ENCODE measurements at places on chromosomes 7 and 10. TPM values are rescaled to one million over a fixed set of nuclear protein-coding genes. Genes with fewer than 3 reads are reported as not detected.

DNA sequence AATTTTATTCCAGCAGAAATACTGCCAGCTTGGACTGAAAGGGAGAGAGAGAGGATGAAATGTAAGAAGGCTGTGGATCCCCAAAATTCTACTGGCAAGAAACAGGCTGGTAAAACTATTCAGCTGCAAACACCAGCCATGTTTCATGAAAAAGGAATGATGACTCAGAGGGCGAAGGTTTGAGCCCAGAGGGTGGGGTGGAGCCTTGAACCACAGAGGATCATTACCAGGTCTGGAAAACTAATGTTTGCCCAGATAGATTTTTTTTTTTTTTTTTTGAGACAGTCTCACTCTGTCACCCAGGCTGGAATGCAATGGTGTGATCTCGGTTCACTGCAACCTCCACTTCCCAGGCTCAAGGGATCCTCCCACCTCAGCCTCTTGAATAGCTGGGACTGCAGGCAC, 41.7 kb upstream of the NRF1 start:
- no peak for DNase-seq

DNA sequence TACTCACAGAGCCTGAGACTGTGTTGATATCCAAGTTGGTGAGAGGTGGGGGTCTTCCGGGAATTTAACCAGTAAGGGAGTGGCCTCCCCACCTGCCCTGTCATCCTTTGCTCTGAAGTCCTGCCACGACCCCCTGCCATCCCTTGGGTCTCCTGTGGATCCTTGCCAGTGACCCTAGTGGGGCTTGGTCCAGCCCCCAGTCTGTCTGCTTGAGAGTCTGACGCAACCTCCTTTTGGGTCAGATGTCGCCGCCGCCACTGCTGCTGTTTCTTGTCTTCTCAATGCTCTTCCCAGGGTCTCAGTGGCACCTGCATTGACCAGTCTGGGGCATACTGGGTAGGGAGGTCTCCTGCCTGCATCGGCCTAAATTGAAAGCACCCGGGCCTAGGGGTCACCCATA, 28.8 kb downstream of the PAX2 start:
- DNase-seq: no peak

DNA sequence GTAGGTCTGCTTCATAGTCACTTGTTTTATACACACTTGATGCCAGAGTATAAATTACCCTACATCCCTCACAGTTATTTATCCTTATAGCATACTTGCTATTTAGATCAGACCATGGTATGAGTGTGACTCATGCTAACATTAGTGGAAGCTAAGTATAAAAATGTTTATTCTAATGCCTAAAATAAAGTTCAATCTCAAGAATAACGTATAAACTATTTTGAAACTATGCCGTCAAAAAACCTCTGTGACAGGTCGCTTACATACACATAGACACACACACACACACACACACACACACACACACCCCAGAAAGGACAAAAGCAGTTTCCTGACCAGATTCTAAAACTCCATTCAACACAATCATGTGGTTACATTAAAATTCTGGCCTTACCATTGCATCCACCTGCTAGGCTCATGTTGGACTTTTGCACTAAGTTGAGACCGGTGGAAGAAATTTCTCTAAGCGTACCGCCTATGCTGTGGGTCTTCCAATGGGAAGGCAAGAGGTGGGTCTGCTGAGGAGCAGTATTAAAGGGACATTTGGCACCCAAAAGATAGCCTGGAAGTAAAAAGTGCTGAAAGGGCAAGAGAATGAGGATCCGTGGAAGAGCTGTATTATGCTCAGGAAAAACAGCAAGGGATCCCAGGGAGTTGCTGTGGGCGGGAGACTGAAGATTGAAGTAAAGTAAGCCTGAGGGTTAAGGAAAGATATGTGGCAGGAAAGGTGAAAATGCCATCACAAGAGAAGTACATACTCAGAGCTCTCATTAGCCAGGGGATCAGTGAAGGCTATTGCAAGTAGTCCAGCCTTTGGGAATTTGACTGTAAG, 5.0 kb downstream of the FOXP2 start:
- no peak for DNase-seq

GRCh38 chr10:3417096-3417495, 244.5 kb upstream of the PITRM1 start:
- no peak for DNase-seq

The HIF1AN gene
- total RNA-seq: 58.8 TPM

DNA sequence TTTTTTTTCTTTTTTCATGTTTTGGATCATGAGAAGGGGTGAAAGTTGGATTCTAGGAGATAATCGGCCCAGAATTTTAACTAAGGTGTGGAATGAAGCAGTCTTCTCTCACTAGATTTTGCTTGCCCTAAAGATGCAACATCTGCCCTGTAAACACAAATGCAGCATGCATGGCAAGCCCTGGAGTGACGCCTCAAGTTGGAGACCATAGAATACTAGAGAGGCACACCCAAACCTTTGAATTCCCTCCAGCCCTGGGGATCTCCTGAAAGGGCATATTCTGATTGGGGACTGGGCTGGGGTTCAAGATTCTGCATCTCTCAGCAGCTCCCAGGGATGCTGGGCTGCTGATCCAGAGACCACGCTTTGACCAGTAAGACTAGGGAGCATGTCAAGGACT, 127.7 kb upstream of the PRR15 start:
- no peak for DNase-seq

DNA sequence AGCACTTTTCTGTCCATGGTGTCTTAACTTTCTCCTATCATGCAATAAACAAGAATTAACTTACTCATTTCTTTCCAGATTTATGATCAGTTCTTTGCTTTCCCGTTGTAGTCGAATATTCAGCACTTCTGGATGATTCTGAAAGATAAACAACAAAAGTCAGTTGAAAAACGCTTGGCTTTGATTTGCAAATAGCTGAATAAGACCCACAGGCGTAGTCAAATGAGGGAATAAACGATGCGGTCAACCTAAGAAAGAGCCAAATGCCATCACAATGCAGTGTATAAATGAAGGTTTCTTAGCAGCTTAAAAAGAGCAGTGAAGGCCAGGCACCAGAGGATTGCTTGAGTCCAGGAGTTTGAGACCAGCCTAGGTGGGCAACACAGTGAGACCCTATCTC, 109.4 kb downstream of the ADAM12 start:
- DNase-seq: no peak

The EIF4EBP2 gene
- 122 TPM for total RNA-seq

GRCh38 chr10:71532878-71533277, 136.2 kb downstream of the CDH23 start:
- DNase-seq: no peak

GRCh38 chr10:124592101-124592500, 130.5 kb downstream of the LHPP start:
- DNase-seq: no peak

The ARL5B gene
- 44.8 TPM for total RNA-seq

- DNase-seq: no peak
Measured at GRCh38 chr7:136045992-136046391, 68.8 kb upstream of the MTPN start.

DNA sequence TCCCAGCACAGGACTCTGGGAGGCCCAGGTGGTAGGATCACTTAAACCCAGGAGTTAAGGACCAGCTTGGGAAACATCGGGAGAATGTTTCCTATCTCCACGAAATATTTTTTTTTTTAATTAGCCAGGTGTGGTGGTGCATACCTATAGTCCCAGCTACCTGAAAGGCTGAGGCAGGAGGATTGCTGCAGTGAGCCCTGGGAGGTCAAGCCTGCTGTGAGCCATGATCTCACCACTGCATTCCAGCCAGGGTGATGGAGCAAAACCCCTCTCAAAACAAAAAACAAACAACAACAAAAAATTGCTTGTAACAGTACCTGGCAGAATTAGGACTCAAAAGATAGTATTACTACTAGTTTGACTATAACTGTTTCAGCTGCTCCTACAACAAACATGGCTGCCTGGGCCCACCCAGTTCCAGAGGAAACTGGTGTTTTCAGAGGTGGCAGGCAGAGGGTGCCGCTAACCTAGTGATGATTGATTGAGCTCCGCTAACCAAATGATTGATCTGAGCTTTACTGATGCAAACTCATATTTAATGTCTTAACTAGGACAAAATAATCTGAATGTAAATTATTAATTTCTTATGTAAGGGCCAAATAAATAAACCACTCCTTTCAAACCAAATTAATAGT, 57.0 kb downstream of the AP3M1 start:
- no peak for DNase-seq

DNA sequence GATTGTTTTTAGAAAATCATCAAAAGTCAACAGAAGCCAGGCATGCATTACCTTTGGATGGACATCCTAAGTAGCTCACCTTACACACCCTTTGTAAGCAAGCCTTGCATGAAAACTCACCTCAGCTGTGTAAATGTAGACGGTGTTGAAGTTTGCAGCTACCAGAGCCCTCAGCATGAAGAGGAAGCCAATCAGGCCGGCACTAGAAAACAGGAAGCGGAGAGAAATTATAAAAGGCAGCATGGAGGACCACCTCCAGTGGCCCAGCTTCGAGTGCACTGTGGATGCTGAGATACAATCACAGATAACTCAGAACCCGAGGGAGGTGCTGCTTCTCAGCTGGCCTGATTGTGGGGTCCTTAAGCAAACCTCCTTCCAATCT, 75.3 kb downstream of the SVOPL start:
- no peak for DNase-seq

DNA sequence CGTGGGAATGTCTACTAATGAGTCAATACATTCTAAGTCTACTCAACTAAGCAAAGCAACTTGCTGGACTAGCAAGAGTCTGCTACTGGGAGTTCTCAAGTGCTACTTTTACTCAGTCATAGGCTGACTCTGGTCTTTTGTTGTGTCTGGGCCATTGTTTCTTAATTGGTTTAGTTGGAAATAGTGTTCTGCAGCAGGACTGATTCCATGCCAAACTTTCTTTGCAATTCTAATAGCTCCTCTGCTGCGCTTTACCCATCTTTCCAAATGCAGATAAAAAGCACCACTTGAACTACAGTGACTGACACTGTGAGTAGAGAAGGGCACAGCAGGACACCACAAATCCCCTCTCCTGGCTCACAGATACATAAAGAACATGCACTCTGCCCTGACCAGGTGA, 125.7 kb downstream of the CD36 start:
- DNase-seq: peak; percentile 82

DNA sequence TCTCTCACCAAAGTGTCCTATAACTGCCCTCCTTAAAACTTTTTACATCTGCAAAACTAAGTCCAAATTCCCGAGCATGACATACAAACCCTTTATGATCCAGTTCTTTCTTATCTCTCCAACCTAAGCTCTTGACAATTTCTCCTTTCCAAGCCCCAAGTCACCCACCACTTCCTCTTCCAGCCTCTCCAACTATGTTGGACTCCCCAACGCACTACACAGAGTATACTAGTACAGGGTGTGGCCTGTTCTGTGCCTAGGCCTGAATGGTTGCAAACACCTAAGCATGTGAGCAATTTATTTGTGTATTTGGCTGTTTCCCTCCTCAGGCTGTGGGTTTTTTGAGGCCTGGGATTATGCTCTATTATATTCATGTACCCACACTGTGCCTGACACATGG, 101.2 kb upstream of the APBB1IP start:
- no peak for DNase-seq

The C10orf105 gene
- total RNA-seq: 0.33 TPM

GRCh38 chr10:72087392-72087968, 871 bp downstream of the SPOCK2 start:
- DNase-seq: peak; percentile 66

- DNase-seq: no peak
Measured at GRCh38 chr7:157784041-157784835, 447.4 kb downstream of the DNAJB6 start.

The TMEM225B gene
- total RNA-seq: 0.26 TPM

The FZD1 gene
- 5.0 TPM for total RNA-seq

DNA sequence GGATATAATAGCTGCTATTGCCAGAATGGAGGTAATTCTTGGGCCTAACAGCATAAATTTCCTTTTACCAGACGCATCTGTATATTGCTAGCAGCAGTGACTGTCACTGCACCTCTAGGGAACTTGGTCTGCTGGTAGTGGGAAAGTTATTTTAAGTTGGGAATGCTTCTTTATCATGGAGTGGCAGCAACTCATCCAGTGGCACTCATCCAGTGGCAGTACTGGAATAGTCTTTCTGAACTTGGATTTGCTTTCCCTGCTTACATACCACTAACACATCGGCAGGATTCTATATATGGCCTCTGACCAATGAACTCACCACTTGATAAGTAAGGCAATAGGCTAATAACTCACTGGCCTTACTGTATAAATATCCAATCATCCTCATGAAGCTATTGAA, 22.0 kb upstream of the ICA1 start:
- no peak for DNase-seq

- DNase-seq: peak; percentile 58
Measured at GRCh38 chr7:69358163-69358821, 240.0 kb upstream of the AUTS2 start.

The CHAT gene
- not detected for total RNA-seq

DNA sequence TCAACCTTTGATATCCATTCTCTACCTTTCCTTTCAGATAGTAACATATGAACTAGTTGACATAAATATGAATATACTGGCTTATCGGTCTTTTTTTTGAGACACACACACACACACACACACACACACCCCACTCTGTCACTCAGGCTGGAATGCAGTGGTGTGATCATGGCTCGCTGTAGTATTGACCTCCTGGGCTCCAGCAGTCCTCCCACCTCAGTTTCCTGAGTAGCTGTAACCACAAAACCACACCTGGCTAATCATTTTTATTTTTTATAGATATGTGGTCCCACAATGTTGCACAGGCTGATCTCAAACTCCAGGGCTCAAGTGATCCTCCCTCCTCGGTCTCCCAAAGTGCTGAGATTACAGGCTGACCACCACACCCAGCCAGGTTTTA, 14.2 kb upstream of the NT5C3A start:
- DNase-seq: no peak

The PLPP4 gene
- total RNA-seq: 13.0 TPM

The LRRD1 gene
- not detected for total RNA-seq

- peak; percentile 61 for DNase-seq
Measured at GRCh38 chr10:117537904-117538524, 4.5 kb upstream of the EMX2 start.

GRCh38 chr7:146296028-146296427, 179.4 kb downstream of the CNTNAP2 start:
- DNase-seq: no peak

- no peak for DNase-seq
Measured at GRCh38 chr7:113307147-113307546, 188.8 kb upstream of the SMIM30 start.

DNA sequence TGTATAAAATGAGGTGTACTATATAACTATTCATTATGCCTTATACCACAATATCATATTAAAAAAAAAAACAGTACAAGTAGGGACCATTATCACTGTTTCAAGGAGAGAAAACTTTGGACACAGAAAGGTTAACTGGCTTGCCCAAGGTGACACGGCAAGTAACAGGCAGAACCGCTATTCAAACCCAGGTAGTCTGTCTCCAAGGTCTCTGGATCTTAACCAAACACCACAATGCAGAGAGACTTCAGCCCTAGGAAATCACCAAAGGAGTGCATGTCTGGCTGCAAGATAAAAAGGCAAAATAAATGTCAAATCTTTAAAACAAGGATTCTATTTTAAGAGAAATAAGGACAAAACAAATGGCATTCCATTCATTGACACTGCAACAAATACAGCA, 56.3 kb downstream of the CADPS2 start:
- no peak for DNase-seq

The SDK1 gene
- 19.5 TPM for total RNA-seq

The CRYGN gene
- 3.9 TPM for total RNA-seq

Measured in endodermal cell (in vitro differentiated cells).